ENCODE measurements at places on chromosomes 11 and 22. TPM values are rescaled to one million over a fixed set of nuclear protein-coding genes. Genes with fewer than 3 reads are reported as not detected.
A peak's percentile ranks its signal among the peaks of the same experiment; 100 is the strongest.

MS4A6E gene
- not detected for total RNA-seq

- DNase-seq, result peak; percentile 42
Observed at GRCh38 chr22:37626144-37626543, 13.3 kb upstream of the SH3BP1 start.

DNA sequence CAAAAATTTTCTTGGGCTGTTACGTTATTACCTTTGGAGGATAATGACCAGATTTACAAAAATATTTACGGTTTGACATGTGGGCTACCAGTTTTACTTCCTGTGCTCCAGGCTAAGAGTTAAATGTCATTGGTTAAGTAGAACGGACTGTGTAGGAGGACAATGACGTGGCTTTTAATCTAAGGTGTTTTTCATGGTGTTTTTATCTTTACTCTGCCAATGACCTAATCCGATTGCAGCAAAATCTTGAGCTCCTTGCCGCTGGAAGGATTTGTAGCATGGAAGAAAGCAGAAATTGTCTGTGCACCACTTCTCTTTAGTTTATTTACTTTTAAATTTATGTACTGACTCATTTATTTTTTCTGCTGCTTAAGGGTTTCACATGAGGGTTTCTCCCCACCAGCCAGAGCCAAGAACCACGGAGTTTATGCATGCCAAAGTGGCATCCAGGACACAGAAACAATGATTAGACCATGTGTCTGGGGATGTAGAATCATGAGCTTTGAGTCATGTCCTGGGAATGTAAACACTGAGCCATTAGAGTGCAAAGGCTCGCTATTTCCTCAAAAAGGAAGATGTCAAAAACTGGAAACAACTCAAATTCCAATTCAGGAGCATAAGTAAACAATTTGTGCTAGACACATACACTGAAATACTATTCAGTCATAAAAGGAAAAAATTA lies 1.9 kb upstream of the CARD16 start:
- no peak for DNase-seq

GRCh38 chr22:46297151-46297812 lies 612 bp downstream of the GTSE1 start:
- no peak for DNase-seq

GRCh38 chr11:5233307-5233706 lies 976 bp downstream of the HBD start:
- no peak for DNase-seq

GRCh38 chr22:20205964-20206708 lies 55.3 kb upstream of the CCDC188 start:
- DNase-seq, result peak; percentile 46
